ENCODE measurements at places on chromosomes 12 and 14.

GRCh38 chr14:104743461-104744380 lies 9.2 kb upstream of the SIVA1 start:
- no peak for DNase-seq

- DNase-seq, result no peak
These were observed 18.0 kb upstream of the TCP11L2 start for GRCh38 chr12:106284358-106285105.

- no peak for DNase-seq
These were observed 12.5 kb downstream of the OTX2 start for GRCh38 chr14:56797569-56798446.

GRCh38 chr14:32217301-32217700 lies 14.2 kb upstream of the RNU6-8 start:
- no peak for DNase-seq

DNA sequence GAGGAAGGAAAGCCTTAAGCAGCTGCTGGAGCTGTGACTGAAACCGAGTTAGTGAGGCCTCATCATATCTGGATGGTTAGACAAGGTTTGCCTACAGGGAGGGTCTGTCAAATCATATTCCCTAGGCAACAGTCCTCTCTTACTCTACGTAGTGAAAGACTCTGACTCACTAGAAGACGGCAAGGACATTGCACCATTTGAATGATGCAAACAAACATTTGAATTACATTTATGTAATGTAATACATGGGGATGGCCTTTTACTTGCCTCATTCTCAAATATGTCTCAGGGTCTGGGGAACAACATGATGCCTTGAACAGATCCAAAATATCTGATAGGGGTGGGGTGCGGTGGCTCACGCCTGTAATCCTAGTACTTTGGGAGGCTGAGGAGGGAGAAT lies 29.8 kb upstream of the STRAP start:
- no peak for DNase-seq

DNA sequence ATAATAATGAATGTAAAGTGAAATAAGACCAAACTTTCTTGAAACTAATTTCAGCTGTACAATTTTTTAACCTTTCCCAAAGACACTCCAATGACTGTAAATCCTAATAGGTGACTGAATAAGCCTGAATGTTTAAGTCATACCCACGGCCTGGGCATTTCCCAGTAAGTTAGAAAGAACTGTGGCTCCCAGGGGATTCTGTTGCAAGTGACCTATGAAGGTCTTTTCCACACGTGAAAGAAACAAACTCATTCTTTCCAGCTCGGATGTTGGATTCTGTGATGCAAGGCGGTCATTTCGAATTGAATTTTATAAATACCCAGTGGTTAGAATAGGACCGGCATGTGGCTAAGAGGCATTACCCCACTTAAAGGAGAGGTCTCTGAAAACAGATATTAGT lies 1134.4 kb downstream of the GALC start:
- DNase-seq, result no peak

DNA sequence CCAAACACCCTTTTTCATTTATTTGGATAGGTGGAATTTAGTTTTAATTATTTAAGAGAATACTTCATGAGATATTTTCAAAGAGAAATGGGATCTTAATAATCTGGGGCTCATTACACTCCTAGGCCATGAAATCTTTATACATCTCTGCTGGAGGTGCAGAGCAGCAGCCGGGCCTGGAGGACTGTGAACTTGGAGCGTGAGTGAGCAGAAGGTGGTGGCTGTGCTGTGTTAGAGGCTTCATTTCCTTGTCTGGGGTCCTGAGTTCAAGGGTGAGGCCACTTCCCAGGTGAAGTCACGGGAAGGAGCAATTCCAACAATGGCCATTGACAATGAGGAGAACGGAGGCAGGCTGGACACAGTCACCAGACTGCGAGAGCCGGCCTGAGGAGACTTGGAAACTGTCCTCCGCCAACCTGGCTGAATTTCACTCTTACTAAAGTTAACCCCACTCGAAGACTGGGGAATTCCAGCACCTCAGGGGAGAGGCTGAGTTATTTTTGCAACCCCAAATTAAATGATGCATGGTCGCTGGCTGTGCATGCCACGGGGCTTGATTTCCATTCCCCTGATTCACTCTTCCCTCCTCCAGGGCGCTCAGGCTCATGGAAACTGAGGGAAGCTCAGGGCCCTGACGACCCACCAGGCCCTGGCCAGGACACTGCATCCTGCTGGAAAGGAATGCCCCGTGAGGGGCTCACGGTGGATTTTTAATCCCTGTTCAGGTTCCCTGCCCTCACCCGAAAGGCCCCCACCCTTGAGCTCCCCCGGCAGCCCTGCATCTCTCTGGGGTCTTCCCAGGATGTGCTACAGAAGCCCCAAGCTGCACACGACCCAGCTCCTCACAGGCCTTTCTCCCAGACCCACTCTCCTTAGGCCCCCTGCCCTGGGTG lies 22.6 kb upstream of the TRAF3 start:
- no peak for DNase-seq

- no peak for DNase-seq
These were observed 99.5 kb downstream of the PRIMA1 start for GRCh38 chr14:93688820-93689219.

GRCh38 chr12:65293735-65294134 lies 15.3 kb downstream of the MSRB3 start:
- no peak for DNase-seq

- DNase-seq, result no peak
These were observed 358.9 kb downstream of the NPAS3 start for GRCh38 chr14:33297565-33297964.

GRCh38 chr14:82689948-82690347 lies 1156.3 kb upstream of the SEL1L start:
- no peak for DNase-seq

DNA sequence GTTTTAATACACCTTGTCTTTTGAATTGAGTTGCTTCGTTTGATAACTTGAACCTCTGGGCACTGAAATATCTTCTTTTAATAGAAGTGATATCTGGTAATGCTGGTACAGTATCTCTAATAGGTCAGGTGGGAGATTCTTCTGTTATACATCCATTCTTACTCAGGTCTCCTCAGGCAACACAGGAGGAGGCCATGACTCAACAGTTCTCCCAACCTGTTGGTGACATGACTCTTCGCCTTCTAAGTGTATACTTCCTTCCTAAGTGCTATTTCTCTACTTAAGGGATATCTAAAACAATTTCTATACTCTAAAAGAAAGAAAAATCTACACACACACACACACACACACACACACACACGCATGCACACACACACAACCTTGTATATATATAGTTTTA lies 509.1 kb downstream of the PCNX1 start:
- DNase-seq, result no peak

DNA sequence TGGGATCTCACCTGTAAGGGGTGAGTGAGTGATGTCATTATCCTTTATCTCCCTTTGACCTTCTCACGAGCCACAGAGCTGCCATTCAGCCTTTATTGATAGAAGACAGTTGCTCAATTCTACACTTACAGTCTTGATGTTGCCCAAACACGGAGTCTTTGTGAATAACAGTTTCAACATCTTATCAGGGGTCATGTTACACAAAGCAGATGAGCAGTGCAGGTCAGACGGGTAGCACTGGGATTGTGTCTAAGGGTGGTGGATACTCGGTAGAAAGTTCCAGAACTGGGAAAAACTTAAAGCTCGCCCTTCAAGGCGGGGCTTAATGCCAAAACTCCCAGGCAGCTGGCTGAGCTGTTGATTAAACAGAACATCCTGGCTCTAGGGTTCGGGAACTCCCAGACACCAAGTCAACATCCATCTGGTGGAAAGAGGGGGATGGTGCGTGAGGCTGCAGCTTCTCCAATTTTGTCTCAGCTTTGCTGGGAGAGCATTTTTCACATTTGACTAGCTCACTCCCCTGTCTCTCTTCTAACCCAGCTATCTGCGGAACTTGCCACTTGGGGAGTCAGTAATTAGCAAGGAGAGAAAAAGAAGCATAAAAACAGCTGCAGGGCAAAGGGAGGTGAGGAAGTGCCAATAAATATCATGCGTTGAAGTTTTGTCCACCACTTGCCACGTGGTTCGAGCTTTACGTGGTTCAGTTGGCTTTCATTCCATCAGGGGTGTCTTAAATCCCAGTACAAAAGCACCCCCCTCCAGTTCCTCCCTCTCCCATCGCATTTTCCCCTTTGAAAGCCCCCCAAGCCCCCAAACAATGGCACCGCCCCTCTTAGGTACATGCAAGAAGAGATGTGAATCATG lies 31.0 kb downstream of the FOXN4 start:
- no peak for DNase-seq

DNA sequence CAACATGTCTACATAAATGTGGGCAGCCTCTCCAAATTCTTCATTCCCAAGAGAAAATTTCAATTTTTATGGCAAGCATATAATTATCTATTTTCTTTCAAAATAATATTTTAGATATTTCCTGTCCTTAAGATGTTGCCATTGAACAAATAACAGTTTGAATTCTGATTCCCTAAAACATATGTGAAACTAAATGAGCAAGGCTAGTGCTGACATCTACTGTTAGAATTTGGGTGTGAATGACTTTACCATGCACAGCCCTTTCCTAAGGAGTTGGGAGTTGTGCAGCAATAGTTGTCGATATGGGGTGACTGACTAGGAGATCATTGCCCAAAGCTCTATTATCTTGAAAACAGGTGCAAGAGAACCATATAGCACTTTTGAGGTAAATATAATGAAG lies 108.2 kb upstream of the SLC38A4 start:
- DNase-seq, result no peak

DNA sequence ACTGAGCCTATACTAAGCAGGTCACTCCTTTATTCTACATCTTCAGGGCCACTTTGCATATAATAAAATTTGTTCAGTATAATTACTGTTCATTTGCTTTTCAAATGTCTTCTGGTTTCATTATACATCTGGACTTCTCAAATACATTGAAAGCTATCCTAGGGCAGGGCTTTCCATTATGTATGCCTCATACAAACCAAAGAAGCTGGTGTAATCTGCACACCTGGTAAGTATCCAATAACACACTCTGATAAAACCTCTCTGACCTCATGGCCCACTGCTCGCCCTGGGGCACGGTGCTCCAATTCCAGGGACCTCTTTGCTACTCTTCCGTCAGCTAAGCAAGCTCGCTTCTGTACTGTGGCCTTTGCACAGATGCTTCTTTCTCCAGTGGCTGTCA lies 21.9 kb upstream of the ISM2 start:
- no peak for DNase-seq

GRCh38 chr14:92563359-92563758 lies 49.8 kb downstream of the RIN3 start:
- no peak for DNase-seq

- DNase-seq, result no peak
These were observed 10.1 kb downstream of the BMP4 start for GRCh38 chr14:53946404-53947093.

DNA sequence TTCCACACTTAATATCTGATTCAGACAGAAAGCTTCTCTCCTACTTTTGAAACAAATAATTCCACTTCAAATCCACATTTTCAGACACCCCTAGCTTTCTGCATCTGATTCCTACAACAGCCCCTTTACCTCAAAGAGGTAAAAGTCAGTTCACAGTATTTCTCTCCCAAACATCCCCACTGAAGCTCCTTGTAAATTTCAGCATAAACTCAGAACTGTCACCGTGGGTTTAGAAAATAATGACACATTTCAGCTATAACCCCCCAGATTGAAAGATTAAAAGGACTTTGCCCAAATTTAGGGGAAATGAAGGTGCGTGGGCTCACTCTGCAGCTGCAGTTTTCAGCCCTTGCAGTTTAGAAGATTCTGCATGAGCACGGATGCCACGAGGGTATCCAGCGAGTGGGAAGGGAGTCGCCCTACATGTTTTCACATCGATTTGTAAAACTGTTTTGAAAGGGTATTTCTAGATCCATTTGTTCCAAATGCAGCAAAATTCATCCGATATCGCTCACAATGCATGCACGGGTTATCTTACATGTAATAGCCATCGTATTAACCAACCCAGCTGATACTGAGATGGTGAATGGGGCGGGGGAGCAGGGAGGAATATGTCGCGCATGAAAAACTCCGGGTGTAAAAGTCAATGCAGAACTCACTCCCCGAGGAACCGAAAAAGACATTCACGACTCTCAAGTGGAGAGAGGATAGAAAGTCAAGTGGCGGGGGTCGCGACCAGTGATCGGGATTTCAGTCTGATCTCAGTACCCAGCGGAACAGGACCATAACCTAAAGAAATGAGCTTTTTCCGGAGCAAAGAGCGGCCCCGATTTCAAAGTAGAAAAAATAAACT lies 5.0 kb upstream of the CCND2 start:
- DNase-seq, result no peak

DNA sequence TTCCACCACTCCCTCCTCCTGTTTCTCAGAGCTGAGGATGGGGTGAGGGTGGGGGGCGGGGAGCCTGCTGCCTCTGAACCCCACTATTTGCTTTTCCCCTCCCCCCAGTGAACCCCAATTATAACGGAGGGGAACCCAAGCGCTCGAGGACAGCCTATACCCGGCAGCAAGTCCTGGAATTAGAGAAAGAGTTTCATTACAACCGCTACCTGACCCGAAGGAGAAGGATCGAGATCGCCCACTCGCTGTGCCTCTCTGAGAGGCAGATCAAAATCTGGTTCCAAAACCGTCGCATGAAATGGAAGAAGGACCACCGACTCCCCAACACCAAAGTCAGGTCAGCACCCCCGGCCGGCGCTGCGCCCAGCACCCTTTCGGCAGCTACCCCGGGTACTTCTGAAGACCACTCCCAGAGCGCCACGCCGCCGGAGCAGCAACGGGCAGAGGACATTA lies 1.1 kb downstream of the HOXC4 start:
- DNase-seq, result no peak

GRCh38 chr14:103302966-103303365 lies 31.1 kb upstream of the EIF5 start:
- DNase-seq, result no peak

DNA sequence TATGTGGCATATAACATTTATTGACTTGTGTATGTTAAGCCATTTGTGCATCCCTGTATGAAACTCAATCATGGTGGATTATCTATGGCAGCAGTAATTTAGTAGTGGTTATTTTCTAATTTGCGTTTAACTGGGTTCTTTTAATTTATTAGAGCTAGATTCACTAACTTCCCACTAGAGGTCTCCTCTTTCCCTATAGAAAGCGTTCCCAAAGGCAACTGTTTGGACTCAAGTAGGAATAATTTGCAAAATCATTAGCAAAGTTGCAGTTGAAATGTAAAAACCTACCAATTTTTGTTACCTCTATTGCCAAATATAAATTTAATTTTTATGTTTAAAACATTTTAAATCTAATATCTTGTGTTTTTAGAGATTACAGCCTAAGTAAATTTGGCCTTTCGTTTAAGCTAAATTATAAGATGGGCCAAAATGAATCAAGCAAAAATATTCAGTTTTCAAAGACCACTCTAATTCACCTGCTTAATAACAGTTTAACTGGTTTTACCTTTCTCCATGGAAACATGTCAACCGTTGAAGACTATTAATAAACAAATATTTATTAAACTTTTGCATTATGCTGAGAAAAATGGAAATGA lies 6.0 kb downstream of the DMAC2L start:
- DNase-seq, result no peak

DNA sequence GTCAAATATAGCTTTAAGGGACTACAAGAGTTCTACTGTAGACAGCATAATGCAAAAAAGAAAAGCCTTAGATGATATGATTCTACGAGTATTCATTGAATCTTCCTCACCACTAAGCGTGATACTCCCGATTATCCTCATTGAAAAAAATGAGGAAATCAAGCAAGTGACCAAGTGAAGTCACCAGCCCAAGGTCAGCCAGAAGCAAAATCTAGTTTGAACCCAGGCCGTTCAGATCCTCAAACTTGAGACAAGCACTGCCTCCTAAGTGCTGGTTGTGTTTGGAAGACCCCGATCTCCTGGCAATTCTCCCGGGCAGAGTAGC lies 845 bp downstream of the GIT2 start:
- no peak for DNase-seq

Measured in activated CD8-positive, alpha-beta memory T cell treated with anti-CD3 and anti-CD28 coated beads for 1 hour (primary cell).